Glomerular endothelial cell (primary cell): ENCODE measurements at places on chromosomes 6 and 20. TPM values are rescaled to one million over a fixed set of nuclear protein-coding genes. Genes with fewer than 3 reads are reported as not detected.

GRCh38 chr6:140660295-140660694 is 1285.8 kb upstream of the CITED2 start:
- no peak for DNase-seq

DNA sequence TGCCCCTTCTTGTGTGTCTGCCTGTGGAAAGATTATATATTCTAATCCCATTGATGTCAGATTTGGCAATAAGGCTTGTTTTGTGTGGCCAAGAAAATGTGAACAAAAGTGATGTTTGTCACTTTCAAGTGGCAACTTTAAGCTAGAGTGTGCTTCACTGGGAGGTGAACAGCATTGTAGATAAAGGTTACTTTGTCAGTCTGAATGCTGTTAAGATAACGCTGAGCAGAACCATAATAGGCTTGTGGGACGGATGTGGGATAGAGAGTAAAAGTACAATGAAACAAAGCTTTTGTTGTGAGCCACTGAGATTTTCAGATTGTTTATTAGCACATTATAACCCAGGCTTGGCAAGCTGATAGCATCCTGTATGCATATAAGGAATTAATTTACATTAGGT is 303.8 kb upstream of the MAN1A1 start:
- DNase-seq: no peak

DNA sequence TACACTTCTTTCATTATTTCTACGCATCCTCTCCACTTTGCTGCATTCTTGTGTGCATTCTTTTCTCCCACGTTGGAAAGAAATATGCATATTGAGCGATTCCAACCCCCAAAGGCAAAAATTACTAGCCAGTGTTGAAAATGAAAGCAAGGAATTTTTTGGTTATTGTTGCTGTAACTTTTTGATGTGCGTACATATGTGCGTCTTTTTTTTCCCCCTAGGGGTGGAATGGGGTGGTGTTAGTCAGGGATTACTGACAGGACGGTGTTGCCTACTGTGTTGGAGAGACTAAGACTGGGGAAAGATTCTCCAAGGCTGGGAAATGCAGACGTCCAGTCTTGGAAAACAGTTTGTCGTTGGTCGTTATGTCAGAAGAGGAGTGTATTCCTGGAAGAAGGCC is 44.2 kb upstream of the ESR1 start:
- DNase-seq: no peak

GRCh38 chr6:3383525-3383924 is 73.3 kb downstream of the SLC22A23 start:
- no peak for DNase-seq

DNA sequence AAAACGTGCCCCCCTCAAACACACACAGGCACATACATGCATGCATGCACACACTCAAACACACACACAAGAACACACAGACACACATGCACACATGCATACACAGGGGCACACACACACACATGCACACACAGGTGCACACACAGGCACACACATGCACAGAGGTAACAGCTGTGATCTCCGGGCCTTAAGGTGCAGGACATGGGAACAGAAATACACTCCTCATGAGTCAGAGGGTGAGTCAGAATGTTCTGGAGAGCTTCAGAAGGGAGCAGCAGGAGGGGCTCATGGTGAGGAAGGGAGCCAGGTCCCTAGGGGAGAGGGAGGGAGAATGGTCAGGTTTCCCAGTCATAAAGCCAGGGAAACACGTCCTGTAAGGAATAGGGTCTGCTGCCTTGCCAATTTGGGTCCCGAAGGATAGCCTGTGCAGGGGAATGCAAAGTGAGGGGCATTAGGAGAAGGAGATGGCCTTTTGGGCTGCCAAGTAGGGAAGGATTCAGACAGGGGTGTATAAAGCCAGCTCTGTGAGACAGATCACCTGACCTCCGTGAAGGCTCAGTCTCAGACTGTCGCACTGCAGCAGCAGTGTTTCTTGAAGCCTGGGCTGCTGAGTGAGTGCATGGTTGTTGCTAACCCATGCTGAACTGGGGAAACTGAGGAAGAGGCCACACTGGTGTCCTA is 123.9 kb downstream of the MAFB start:
- no peak for DNase-seq

DNA sequence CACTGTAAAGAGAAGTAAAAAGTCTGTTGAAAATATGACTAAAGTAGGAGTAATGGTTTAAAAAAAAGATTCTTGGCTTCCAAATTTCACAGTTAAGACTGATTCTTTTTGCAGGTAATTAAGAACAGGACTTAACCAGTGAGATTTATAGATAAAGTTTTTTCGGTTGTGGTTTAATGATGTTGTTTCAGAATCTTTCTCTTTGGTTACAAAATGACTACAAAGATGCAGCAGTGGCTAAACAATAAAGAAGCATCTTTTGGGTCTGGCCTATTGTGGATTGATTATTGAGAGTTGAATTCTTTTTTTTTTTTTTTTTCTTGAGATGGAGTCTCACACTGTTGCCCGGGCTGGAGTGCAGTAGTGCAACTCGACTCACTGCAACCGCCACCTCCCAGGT is 109.7 kb downstream of the AKAP7 start:
- no peak for DNase-seq

Gene BIRC7
- total RNA-seq: 0.12 TPM in 1 of 2 replicates, not detected in the other

Gene MEI4
- not detected in 2 replicates for total RNA-seq

Gene CCDC170
- under 0.01 and 0.10 TPM in 2 replicates for total RNA-seq

Gene AFG1L
- 1.5 and 3.7 TPM in 2 replicates for total RNA-seq

Gene TRAM2
- 92.5 and 99.0 TPM in 2 replicates for total RNA-seq

Gene SESN1
- 20.2 and 24.1 TPM in 2 replicates for total RNA-seq
